ENCODE measurements at places on chromosomes 6 and 20.

GRCh38 chr6:145155873-145156782 is 579.2 kb downstream of the EPM2A start:
- no peak for DNase-seq

- DNase-seq: no peak
Measured at GRCh38 chr6:43972179-43972912, 154.9 kb downstream of the MRPL14 start.

- no peak for DNase-seq
Measured at GRCh38 chr6:7493866-7494265, 47.6 kb upstream of the DSP start.

- DNase-seq: no peak
Measured at GRCh38 chr6:7901780-7902179, 8.8 kb downstream of the TXNDC5 start.

DNA sequence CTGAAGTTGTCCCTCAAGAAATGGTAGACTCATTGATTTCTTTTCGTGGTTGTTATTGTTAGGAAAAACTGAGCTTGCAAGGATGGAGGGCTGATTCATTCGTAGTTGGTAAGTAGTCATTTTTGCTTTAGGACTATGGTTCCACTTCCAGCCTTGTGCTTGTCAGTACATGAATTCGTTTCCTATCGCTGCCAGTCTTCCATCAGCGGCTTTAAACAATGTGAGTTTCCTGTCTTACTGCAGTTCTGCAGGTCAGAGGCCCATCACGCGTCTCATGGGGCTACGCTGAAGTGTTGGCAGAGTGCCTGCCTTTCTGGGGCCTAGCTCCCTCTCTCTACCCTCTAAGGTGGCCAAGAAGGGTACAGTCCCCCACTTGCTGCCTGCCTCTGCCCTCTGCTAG is 11.4 kb upstream of the MDFI start:
- DNase-seq: no peak

DNA sequence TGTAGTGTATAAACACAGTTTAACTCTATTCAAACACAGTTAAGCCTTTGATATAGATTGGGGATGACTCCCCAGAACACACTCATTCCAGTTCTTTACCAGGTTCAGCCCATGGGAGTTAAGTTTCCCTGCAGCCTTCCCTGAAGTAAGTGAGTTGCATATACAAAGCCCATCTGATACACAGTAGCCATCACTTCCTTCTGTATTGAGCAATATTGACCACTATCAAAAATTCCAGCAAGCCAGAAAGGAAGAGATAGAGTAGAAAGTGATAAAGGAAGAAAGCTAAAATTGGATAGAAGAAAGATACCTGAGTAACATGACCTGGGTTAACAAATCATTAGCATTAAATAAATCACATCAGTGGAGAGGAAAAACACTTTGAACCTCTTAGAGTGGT is 34.6 kb downstream of the DEFB114 start:
- no peak for DNase-seq

- DNase-seq: no peak
Measured at GRCh38 chr20:34639755-34640222, 37.1 kb downstream of the PIGU start.

DNA sequence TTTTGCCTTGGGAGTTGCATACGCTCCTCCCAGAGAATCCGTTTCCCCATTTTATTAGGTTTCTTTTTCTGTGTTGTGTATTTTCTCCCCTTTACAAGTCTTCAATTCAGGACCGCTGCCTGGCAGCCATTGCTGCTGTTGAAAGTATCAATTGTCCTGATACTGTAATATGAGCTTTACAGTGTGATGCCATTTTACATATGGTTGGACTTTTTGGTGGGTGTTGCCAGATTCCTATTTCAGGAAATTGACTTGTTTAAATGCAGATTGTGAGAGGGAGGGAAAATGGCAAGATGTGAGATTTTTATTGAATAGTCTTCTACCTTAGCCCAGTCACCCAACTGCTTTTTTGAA is 1.2 kb downstream of the PANK2 start:
- DNase-seq: no peak

GRCh38 chr6:35094183-35094582 is 47.0 kb downstream of the TCP11 start:
- DNase-seq: no peak

- no peak for DNase-seq
Measured at GRCh38 chr20:32920066-32920465, 61.3 kb downstream of the EFCAB8 start.

DNA sequence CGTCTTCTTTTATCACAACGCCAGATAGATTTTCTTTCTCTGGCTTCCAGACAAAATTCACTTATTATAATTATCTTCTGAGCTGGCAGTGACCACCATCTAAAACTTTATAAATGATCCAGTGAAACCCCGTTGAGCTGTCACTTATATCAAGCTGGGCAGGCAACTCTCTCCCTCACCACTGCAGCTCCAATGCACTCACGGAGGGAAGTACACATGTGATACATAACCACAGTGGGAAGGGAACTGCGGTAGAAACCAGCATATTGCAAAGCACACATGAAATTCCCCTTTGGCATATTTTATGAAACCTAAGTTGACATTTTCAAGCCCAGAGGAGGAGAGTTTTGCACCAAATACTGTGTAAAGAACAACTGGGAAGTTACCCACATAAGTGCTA is 536.9 kb downstream of the HACE1 start:
- DNase-seq: no peak

DNA sequence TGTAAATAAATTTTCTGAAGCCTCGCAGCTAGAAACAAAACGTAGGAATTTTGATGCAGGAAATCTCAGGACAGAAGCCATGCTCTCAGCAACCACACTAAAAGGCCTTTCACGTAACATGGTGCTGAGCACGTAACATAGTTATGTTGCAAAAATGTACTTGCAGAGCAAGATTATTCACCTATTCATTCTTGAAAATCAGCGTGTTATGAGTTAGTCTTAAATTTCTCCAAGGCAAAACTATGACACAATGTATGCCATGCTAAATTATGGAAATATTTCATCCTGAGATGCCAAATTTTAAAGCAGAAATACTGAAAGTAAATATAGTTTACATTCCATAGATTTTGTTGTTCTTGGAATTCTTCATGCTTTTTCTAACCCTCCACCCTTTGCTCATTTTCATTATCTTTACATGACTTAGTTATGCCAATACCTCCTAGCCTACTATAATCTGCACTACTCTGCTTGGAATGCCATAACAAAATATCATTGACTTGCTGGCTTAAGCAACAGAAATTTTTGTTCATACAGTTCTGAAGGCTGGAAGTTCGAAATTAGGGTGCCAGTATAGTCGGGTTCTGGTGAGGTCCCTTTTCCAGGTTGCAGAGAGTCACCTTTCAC is 179.8 kb upstream of the BMP5 start:
- DNase-seq: no peak

GRCh38 chr6:117932001-117932400 is 24.9 kb downstream of the SLC35F1 start:
- no peak for DNase-seq

DNA sequence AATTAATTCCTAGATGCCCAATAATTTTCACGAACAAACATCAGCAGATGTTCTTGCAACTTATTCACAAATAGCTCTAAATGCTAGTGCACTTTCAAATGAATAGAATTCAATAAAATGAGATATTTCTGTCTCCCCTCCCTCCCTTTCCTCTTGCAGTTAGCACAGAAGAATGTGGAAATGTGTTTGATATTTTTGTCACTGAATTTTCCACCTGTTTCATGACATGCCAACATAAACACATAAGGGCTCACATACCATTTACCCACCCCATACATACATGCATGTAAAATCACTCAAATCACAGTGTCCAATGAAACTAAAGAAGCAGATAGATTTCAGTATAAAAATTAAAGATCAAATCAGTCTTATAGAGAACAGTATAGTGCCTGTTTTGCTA is 746.9 kb upstream of the MARCKS start:
- DNase-seq: no peak

GRCh38 chr20:1467082-1467354 is 369 bp upstream of the NSFL1C start:
- no peak for DNase-seq

GRCh38 chr6:7088076-7088742 is 19.6 kb upstream of the RREB1 start:
- no peak for DNase-seq

DNA sequence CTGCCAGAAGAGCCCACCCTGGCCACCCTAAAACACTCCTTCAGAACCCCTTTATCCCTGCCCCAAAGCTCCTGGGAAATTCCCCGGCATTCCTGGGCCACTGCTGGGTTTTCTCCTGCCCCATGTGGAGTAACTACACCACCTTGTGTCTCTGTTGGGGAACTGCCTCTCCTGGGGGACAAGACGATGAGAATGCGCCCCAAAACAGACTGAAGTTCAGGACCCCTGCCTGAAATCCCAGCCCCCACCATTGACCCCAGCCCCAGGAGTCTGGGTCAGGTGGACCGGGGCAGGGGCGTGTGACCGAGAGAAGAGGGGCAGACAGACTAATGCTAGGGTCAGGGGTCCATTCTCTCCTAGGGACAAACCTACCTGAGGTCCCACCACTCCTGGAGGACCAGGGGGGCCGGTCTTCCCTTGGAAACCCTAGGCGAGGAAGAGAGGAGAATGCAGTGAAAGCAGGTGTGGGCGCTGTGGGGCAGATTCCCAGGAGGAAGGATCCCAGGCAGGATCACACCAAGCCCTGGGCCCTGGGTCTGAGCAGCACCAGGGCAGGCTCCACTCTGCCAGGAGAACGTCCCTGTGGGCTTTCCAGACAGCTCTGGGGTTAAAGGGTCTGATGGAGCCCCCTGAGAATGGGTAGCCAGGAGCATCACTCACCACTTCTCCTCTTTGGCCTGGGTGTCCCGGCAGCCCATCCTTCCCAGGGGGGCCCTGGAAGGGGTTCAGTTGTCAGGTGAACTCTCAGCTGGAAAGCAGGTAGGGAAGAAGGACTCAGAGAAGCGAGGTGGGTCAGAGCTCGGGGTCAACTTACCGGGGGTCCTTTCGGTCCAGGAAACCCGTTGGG is 19.4 kb downstream of the COL11A2 start:
- no peak for DNase-seq

DNA sequence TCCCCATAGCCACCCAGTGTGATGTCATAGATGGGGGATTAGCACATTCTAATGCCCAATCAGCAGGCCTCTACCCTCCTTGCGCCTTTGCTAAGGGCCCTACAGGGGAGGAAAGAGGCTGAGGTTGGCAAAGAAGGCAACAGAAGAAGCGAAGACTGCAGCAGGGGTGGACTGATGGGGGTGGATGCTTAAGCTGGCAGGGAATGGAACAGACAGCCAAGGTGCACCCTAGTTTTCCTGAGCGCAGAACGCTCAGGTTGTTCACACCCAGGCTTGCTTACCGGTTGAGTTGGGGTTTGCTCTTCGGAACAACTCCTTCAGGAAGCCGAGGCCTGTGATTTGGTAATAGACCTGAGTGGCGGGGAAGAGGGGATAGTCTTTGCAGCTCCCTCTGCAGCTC is 12.7 kb downstream of the MRPS18A start:
- DNase-seq: no peak

GRCh38 chr6:45548657-45549515 is 171.2 kb upstream of the SUPT3H start:
- no peak for DNase-seq

- no peak for DNase-seq
Measured at GRCh38 chr6:82957868-82958245, 107.8 kb downstream of the UBE3D start.

- DNase-seq: no peak
Measured at GRCh38 chr20:31922181-31922580, 29.7 kb downstream of the PDRG1 start.

DNA sequence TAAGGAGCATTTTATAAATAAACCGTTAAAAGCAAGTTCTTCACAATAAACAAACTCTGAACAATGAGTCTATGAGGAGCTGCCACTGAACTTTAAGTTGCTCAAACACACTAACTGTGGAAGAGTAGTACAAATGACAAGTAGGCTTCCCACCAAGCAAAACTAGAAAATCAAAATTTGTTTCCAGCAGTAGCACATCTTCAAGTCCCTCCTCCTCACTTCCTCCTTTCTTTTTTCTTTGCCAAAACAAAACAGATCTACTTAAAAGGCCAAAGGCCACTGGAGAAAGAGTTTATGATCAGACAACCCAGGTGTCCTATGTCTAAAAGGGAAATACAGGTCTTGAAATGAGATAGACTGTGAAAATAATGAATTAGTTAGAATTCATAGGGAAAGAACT is 17.1 kb upstream of the FAM135A start:
- no peak for DNase-seq

- DNase-seq: no peak
Measured at GRCh38 chr6:89611666-89612065, 26.9 kb downstream of the LYRM2 start.

DNA sequence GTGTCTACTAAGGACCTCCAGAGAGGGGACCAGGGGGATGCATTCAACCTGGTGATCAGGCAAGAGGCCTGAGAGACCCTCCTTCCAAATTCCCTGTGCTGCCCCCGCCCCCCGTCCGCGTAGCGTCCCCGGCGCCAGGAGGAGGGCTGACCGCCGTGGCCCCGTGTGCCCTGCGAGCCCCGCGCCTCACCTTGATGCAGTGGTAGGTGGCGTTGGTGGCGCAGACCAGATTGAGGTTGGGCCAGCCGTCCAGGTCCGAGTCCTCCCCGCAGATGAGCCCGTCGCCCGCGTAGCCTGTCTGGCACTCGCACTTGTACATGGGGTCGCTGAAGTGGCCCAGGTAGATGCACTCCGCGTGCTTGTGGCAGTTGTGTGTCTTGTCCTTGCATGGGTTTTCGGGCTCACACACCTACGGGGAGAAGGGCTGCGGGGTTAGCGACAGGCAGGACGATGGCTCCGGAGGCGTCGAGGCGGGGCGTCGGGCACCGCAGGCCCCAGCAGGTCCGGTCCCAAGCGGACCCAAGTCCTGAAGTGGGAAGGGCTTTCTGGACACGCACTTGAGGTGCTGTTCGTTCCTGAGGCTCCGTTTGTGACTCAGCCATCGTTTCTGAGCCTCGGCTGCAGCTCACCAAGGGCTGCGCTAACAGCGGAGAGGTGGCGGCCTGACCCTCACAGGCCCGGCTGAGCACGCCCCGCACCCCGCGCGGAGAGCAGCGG is 21.7 kb downstream of the THBS2 start:
- DNase-seq: no peak

GRCh38 chr6:19759117-19759880 is 77.9 kb upstream of the ID4 start:
- no peak for DNase-seq

DNA sequence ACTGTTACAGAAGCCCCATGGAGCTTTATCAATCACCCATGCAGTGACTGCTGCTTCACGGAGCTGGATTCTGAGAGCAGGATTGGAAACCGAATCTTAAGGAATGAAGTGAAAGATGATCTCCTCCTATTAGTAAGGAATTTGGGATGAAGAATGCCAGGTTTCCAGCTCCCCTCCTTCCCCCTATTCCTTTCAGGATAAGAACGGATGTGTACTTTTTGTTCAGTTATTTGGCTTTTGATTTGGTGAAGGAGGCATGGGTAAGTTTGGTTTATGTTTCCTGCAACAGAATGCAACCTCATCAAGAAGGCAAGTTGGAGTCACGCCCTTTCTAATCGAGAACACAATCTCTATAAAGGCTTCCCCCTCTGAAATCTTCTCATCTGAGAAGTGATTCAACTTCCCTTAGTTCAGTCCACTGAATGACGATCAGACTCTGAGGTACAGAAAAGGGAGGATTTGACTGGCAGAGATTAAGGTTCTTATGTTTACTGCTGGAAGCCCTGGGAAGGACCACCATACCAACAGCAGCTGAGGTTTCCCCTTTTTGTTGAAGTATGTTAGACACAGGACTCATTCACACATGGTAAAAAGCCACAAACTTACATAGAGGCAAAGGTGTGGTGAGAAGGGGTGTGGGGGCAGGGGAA is 5.5 kb downstream of the ELMO2 start:
- no peak for DNase-seq

GRCh38 chr6:2714111-2714895 is 36.4 kb downstream of the MYLK4 start:
- DNase-seq: no peak

All from urinary bladder (tissue), 4 donors.